Stimulated activated CD8-positive, alpha-beta memory T cell treated with anti-CD3 and anti-CD28 coated beads, Interleukin-4, amount 100 ng/mL, for 1 hour (primary cell): ENCODE measurements at places on chromosomes 2 and 18.

DNA sequence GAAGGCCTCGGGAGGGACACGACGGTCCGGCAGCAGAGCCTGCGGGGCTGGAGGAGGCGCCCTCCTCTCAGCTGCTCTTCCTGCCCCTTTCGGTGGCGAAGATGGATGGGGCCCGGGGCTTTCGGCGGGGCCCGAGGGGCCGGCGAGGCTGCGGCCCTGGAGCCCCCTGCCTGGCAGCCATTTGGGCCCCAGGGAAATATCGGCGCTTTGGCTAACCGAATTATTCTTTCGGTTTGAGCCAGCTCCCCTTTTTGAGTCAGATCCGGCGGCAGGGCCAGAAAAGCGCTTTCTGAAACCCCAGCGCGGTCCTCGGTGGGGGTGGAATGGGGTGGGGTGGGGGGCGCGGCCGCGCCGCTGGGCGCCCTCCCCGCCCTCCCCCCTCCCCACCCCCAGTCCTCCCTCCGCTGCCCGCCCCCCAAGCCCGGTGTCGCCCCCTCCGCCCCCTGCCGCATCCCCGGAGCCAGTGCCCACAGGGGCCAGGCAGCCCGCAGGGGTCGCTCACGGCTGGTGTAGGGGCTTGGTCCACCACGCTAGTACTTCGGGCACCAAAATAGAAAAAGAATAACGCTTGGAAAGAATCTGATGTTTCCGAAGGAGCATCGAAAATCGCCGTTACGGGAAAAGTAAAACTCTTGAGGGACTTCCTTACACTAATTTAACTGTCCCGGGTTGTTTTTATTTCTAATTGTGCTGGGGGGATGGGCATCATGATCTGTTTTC is 9.1 kb upstream of the ARID5A start:
- no peak for DNase-seq

DNA sequence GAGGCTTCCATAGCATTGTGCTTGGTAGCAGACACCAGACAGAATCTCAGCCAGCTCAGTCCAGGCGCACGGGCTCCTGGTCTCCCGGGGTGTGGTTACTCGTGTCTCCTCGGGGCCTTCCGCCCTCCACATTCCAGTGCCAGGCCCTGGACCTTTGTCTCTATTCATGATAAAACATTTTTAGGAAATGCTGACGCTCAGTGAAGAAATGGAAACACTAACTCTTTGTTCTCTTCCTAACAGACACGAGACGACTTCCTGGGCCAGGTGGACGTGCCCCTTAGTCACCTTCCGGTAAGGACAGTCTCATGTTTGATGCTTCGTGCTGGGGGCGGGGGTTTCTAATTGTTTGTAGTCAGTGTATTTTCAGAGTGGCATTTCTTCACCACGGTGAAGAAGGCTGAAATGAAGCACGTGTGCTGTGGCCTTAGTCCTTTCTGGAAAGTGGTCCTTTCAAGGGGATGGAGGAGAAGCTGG is 271.8 kb downstream of the NEDD4L start:
- DNase-seq, result no peak

DNA sequence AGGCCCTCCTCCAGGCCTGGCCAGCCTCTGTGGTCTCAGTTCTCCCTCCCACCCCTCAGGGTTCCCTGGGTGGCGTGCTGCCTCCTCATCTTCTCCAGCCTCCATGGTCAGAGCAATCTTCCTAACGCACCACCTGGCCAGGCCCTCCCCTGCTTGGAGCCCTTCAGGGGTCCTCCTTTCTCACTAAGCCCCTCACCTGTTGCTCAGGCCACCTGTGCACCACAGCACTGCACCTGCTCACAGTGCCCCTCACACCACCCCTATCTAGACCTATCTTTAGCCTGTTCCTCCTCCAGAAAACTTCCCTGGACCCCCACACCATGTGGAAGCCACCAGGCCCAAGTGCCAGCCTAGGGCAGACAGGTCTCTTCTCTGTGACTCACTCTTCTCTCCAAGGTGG is 267.1 kb downstream of the ATAD2B start:
- no peak for DNase-seq

DNA sequence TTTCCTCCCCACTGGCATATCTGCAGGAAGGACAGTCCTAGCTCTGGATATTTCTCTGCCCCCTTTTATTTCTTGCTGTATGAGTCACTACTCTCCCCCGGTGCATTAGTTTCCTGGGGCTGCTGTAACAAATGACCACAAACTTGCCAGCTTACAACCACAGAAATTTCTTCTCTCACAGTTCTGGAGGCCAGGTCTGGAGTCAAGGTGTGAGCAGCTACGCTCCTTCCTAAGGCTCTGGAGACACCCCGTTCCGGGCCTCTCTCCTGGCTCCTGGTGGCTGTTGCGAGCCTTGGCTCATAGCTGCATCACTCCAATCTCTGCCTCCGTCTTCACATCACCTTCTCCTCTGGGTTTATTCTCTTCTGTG is 34.1 kb downstream of the PTPRM start:
- no peak for DNase-seq

DNA sequence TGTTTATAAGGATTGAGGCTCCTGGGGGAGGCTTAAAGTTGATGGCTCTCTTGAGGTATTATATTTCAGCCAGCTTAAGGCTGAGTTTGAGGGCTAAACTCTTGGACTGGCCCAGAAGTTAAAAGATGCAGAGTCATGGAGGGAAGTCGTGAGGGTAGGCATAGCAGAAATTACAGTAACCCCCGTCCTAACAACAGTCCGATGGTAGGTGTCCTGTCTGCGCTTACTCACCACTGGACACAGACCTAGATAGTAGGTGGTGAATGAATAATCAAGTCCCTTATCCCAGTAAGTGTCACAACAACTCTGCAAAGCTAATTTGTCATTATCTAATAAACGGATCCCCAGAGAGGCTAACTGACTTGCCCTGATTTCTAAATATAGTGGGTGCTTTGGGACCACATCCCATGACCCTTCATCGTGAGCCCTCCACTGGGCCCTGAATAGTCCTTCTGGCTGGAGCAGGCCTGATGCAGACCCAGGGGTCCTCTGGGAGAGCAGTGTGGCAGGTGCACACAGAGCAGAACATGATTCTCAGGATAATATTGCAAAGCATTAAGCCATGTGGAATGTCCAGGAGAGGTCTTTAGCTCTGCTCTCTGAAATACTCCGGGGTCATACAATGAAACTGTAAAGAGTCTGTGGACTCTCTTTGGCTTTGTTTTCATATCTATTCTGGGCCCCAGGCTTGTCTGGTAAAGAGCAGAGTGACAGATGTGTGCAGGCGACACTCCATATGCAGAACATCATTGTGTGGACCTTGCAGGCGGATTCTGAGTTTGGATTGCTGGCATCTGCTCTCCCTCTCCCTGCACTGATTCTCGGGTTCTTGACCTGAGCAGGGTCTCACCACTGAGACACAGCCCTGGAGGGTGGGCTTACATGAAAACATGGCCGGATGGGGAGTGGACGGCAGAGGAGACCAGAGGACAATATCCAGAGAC is 98.1 kb downstream of the RNF144A start:
- no peak for DNase-seq

DNA sequence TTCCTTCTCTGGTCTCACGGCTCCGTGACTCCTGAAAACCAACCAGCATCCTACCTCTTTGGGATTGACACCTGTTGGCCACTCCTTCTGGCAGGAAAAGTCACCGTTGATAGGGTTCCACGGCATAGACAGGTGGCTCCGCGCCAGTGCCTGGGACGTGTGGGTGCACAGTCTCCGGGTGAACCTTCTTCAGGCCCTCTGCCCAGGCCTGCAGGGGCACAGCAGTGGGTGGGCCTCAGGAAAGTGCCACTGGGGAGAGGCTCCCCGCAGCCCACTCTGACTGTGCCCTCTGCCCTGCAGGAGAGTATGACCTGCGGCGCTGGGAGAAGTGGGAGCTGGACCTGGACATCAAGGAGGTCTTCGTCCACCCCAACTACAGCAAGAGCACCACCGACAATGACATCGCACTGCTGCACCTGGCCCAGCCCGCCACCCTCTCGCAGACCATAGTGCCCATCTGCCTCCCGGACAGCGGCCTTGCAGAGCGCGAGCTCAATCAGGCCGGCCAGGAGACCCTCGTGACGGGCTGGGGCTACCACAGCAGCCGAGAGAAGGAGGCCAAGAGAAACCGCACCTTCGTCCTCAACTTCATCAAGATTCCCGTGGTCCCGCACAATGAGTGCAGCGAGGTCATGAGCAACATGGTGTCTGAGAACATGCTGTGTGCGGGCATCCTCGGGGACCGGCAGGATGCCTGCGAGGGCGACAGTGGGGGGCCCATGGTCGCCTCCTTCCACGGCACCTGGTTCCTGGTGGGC is 10.0 kb downstream of the PROC start:
- no peak for DNase-seq
